ENCODE measurements at places on chromosomes 16 and 17.

DNA sequence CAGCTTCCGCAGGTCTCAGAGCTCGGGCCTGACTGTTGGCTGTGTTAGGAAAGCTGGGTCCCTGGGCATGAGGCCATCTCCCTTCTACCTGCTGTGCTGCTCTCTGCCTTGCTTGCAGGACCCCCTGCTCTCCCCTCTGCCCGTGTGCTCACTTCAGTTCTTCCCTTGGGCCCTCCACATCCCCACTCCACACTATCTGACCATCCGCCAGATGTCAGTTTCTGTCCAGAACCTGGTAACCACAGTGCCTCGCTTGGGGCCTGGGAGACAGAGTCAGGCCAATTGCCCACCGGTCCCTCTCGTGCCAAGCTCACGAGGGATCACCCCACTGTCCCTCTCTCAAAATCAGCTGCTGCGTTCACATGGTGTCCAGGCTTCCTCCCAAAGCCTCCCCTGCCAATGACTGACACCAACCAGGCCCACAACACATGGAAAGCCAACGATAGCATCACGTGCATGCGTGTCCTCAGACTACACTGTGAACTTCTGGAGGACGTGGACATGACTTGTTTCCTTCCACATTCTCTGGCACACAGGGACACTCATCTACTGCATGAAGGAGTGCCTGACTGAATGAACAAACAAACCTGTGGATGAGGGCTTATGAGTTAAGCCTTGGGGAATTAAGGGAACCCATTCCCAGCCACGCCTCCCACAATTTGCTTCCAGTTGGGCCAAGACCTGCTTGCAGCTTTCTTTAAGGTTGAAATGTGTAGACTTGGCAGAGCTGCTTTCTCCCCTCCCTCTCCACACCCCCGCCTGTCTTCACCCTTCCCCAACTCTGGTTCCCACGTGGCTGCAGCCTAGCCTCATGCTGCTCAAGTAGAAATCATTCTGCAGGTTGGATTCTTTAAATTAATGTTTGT lies 72.5 kb upstream of the ZNF423 start:
- no peak for DNase-seq

DNA sequence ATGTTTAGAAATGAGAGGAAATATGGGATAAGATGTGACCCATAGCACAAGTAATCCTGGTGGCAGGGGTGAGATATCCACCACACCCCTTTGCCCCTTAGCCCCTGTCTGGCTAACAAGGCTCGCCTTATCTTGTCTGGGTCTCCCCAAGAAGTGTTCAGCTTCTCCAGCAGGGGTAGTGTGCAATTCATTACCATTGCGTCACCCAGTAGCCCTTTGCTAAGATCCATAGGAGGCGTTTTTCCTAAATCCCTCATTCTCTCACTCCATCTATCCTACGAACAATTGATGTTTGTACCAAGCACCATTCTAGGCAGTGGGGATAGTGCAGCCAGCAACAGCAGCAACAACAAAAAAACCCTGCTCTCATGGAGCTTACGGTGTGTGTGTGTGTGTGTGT lies 30.8 kb downstream of the CCDC42 start:
- DNase-seq, result no peak

DNA sequence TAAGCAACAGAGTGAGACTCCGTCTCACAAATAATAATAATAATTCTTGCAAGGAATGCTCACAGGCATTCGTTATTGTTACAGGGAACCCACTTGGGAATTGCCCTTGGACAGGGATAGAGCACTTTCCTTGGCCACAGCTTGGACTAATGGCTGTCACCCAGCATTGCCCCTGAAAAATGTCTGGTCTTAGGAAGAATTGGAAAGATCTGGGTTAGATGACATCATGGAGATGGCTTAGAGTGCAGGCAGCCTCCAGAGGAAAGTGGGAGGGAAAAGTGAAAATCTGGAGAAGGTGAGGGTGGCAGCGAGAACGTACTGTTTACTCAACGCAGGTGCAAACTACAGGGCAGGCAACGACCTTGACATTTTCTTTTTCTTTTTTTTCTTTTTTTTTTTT lies 59.3 kb upstream of the MRTFB start:
- DNase-seq, result no peak

DNA sequence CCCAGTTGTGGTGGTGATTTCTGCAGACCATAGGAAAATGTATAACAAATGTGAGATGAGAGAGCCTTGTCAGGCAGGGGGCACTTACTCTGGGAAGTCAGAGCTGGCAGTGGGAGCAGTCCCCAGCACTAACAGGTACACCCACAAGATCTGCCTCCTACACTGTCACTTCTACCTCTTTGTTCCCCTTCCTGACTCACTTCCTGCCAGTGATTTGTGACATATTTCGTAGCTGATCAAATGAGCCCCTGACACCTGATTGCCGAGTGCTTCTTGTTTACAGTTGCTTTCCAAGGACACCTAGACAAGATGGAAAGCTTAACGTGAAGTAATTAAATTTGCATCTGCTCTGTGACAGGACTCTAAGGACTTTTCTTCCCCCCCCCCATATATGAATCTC lies 40.5 kb downstream of the FTO start:
- no peak for DNase-seq

- DNase-seq, result no peak
These were observed 116.5 kb downstream of the PARN start for GRCh38 chr16:14513389-14514107.

DNA sequence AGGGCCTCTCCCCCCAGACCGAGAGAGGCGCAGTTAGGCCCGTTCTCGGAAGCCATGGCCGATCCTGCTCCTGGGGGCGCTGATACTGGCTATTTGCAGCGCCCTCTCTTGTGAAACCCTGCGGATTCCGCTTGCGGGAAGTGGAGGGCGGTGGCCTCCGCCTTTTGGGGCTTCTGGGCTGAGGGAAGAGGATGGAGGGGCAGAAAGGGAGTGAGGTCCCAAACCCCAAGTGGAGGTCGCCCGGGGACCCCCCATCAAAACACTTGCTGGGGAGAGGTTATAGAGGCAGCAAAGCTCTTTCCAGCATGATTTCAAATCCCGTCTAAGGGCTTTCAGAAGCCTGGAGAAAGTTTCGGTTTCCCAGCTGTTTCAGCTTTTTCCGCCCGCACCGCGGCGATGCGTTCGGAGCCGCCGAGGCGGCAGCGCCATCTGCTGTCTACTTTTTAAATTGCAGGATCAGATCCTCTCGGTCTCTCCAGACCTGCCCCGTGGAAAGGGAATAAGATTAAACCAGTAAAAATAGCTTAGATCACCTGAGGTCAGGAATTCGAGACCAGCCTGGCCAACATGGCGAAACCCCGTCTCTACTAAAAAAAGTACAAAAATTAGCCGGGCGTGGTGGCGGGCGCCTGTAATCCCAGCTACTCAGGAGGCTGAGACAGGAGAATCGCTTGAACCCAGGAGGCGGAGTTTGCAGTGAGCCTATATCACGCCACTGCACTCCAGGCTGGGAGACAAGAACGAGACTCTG lies 15.8 kb downstream of the SNX20 start:
- peak; percentile 89 for DNase-seq

DNA sequence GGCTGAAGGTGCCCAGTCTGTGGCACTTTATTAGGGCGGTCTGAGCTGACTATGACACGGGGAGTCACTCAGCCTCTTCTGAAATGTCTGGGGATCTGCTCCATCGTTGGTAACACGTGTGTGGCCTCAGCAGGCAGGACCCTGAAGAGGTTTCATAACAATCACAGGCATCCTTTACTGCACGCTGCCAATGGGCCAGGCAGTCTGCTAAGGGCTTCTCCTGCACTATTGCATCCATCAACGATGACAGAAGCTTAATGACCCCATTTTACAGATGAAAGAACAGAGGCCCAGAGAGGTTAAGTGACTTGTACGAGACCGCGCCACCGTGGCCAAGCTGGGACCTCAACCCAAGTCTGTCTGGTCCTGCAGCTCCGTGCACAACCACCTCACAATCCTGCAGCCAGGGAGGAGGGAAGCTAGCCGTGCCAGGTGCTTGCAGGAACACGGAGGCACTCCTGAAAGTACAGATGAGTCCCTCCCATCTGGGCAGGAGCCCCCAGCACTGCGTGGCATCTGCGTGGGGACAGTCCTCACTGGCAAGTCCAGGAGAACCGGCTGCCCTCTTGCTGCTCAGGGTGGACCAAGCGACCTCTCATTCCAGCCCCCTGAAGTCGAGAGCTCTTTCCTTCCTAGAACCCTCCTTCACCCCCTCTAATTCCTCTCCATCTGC lies 40.0 kb downstream of the RPH3AL start:
- DNase-seq, result no peak

- DNase-seq, result no peak
These were observed 34.6 kb downstream of the KANSL1 start for GRCh38 chr17:46158323-46159296.

GRCh38 chr16:25257956-25258860 lies 563 bp upstream of the ZKSCAN2 start:
- DNase-seq, result peak; percentile 95

- no peak for DNase-seq
These were observed 5.4 kb downstream of the PDE6G start for GRCh38 chr17:81650951-81651350.

- DNase-seq, result no peak
These were observed 9.2 kb downstream of the PIMREG start for GRCh38 chr17:6453279-6454024.

GRCh38 chr16:15950161-15950854 lies 892 bp downstream of the ABCC1 start:
- DNase-seq, result peak; percentile 65

DNA sequence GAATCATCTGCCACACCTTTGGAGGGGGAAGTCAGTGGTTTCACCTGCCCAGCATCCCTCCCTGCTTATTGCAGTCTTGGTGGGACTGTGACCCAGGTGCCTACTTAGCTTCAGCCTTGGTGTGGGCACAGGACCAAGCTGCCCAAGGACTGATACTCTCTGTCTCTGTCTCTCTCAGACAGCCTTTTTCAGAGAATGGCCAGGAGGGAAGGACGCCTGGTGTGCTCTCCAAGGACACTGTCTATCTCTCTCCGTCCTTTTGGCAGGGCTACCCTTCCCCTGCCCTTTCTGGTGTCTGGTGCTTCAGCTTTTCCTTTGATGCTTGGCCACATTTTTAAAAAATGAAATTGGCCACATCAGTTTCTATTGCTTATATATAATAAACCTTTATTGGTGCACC lies 19.6 kb downstream of the PIK3R6 start:
- no peak for DNase-seq

DNA sequence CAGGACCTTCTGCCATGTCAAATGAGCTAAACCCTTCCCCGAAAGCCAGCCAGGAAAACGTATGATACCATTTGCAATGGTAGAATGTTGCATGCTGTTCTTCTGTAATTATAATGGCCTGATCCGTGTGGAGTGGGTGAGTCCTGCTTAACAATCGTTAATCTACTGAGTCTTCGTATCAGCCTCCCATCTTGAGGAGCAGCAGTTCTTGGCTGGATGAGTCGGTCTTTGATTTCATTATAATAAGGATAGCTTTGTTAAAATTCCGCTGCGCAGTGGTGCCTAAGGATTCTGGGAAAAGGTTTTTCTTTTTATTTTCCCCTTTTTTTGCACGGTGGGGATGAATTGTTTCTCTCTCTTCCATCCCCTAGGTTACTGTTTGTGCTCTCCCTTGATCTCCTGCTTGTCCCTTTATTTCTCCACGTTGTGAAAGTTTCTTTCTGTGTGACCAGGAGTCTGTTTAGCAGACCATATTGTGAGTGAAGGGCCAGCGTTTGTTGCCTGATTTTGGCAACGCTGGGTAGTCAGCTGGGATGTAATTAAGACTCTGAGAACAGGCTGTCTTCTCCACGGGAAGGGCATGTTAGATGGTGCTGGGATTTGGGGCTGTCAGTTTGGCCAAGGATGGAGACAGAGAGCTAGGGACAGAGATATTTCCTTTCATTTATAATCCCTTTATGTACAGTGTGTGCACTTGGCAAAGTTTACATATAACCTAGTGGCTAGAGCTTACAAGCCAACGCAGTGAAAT lies 263.0 kb downstream of the FTO start:
- no peak for DNase-seq

GRCh38 chr16:67516296-67517154 lies 12.1 kb upstream of the RIPOR1 start:
- DNase-seq, result no peak

- peak; percentile 72 for DNase-seq
These were observed 916 bp downstream of the PAGR1 start for GRCh38 chr16:29816694-29817441.

DNA sequence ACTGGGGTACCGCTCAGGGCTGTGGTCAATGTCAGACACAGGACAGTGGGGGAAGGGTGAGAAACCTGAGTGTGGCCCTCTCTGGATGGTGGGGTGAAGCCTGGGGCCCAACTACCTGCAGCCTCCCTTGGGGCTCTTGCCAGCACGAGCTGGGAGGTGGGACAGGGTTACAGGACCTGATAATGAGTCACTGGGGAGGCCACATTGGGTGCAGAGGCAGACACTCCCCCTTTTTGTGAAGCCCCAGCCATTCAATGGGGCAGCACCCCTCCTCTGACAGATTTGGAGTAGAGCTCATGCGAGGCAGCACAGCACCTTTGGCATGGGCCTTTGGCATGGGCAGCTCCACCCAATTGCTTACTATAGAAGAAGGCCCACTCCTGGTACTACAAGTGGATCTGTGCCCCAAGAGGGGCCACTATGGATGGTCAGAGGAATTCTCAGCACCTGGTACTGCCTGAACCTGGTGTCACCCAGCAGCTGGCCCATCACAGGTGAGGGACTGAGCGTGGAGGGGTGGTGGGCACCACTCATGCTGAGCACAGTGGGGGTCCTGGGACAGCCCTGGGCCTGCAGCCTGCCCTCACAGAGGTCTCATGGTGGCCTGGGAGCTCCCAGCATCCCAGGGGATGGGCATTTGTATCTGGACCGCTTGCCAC lies 45.2 kb upstream of the SMPD3 start:
- no peak for DNase-seq

DNA sequence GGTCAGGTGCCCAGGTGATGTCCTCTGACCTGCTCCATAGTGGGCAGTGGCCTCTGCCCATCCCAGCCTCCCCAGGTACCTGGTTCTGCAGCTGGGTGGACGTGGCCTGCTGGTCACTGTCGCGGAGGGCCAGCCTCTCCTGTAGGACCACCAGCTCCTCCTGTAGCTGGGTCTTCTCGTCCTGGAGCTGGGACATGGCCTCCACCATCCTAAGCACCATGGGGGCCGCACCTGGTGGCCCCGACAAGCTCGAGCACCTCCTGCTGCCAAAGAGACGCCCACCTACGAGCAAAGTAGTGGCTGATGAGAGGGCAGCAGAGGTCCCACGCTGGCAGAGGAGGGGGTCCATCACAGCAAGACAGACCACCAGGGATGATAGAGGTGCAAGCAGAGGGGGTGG lies 16.9 kb downstream of the KIFC3 start:
- DNase-seq, result no peak

DNA sequence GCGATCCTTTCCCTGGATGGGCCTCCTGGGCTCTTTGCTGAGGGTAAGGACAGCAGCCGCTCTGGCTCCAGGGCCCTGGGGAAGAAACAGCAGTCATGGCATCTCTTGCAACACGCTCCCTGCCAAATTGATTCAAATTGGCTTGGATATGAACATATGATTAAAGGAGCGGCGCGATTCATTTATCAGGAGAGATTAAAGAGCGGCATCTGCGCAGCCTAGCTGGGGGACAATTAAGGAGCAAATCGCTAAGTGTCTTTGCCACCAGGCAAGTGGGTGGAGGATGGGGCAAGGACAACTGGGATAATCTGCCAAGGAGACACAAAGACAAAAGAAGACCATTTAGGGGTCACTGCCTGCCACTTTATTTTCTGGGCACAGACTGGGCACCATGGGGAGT lies 27.8 kb downstream of the PIPOX start:
- no peak for DNase-seq

Data from testis (tissue), 5 donors.